ENCODE measurements at places on chromosomes 4 and X.
A peak's percentile ranks its signal among the peaks of the same experiment; 100 is the strongest.

DNA sequence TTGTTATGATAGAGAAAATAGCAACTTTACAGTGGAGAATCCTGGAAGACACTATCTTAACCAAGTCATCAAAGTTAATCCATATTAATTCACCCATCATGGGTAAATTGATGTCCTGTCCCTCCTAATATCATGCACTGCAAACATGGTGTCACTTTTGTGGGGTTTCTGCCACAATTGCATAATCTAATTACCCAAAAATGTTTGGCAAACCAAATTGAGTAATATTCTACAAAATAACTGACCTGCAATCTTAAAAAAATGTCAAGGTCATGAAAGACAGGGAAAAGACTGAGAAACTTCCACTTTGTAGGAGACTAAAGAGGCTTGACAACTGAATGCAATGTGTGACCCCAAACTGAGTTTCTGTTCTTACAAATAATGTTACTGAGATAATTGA lies 37.1 kb upstream of the PLAC8 start:
- DNase-seq, result no peak

DNA sequence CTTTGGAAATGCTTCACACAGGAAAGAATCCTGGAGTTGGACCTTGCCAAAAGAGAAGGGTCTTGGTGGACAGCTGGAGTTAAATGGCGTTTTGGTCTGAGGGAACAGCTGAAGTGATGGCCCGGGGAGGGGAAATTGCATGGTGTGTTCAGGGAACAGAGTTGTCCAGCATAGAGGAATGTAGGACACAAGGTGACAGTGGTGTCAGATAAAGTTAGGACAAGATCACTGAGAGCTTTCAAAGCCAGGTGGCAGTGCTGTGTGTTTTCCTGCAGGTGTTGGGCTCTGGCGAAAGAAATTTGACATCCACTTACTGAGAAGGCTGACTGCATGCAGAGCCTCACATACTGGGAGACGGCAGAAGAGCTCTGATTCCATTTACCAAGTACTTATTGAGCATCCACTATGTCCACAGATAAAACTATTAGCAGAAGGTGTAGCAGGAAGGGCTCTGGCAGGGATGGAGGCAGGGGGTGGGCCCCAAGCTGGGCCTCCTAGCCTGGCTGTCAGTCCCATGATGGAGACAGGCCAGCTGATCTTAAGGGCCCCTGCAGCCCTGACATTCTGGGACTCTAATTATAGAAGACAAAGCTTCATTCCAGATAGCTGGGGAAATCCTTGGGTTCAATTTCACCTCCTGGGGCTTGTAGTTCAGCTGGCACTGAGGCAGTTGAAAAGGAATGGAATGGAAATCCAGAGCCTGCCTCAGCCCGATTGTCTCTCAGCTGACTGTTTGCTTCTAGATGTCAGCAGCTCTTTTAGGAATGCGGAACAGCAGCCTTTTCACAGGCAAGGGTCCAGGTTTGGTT lies 150.2 kb upstream of the MAMLD1 start:
- no peak for DNase-seq

- no peak for DNase-seq
Observed at GRCh38 chr4:24625091-24625490, 40.7 kb upstream of the DHX15 start.

GRCh38 chrX:57417827-57418226 lies 131.3 kb downstream of the FAAH2 start:
- no peak for DNase-seq

- peak; percentile 91 for DNase-seq
Observed at GRCh38 chrX:16870095-16870861, at the start of gene RBBP7. Gene RBBP7, minus strand, starts transcription at chrX:16870362. Its CDS starts 309 bp downstream, at chrX:16870053.

DNA sequence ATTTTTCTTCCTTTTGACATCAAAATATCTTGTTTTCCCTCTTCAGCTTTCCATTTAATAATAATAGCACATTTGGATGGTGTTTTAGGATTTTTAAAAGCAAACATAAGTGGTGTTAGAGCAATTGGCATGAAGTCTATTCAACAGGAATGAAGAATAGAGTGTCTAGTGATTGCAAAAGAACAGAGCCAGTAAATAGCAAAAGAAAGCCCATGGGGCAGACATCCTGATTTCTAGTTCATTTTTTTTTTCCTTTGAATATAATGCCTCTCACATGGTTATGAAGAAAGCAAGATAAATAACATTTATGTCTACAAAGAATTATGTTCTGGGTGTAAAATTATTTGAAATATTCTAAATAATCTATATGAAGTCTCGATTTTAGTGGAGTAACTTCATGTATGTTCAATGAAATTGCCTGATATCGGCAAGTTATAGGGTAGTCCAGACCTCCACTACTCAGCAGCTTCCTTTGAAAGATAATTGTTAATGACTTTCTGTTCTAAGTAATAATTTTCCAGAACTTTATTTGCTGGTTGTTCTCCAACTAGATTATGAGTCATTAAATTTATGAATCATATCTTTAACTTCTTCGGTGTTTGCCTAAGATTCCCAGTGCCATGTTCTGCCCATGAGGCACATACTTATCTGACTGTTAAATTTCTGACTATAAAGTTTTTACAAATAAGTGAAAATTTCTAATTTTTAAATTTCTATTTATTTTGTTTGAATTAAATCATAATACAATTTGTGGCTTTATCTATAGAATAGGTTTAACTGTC lies 587.9 kb downstream of the TLL1 start:
- no peak for DNase-seq

DNA sequence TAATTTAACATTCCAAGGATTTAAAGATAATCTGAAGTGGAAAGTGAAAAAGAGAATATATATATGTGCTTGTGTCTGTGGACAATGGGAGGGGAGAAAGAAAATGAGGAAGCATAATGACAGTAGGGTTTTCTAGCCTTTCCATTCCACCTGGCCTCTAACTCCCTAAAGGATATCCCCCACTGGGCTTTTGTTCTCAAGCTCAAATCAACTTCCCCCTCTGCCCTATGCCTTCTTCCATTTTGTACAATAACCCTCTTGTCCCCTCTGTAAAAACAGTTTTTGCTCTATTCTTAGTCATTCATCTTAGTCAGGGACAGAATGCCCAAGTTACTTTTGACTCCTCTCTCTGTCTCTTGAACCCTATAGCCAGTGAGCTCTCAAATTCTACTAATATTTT lies 23.6 kb downstream of the ANTXR2 start:
- no peak for DNase-seq
